MV-4-11 (cell line): ENCODE measurements at places on chromosomes 6 and 20.
A peak's percentile ranks its signal among the peaks of the same experiment; 100 is the strongest.

GRCh38 chr20:21237956-21238799 is 65.0 kb upstream of the XRN2 start:
- no peak for DNase-seq

GRCh38 chr6:34922177-34922663 is 33.2 kb downstream of the ANKS1A start:
- no peak for DNase-seq

GRCh38 chr20:18056174-18057100 is 1.3 kb downstream of the OVOL2 start:
- no peak for DNase-seq

GRCh38 chr20:22958390-22958789 is 76.7 kb upstream of the SSTR4 start:
- no peak for DNase-seq

DNA sequence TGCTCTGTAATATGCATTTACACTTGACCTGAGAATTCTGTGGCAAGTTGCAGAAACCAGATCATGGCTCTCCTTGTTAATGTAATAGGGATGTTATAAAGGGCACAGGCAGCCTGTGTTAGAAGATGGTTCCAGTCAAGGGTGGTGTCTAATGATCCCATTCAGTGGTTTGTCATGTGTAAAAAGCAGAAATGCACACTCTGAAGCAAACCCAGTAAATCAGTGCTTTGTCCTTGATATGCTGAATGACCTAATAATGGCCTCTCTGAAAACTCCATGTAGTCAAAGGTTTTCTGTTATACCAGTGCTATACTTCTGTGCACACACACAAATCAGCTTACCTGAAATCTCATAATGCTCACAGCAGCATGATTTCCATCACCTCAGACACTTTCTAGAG is 66.2 kb downstream of the SOBP start:
- no peak for DNase-seq

DNA sequence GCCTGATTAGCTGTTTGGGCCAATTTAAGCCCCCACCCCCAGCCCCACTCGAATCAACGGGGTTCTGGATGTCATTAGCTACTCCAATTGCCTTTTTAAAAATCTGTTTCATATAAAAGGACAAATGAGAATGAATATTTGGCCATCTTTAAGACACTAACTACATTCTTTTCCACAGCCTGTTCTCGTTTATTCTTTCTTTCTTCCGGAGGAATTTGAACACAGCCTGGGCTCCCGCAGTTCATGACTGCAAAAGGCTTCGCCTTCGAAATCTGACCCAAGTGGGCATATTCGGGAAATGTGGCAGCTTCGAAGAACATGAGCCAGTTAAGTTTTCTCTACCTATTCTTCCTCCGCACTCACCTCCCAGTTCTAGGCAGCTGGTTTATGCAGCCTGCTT is 49.4 kb upstream of the NFATC2 start:
- no peak for DNase-seq

- DNase-seq, result peak; percentile 68
Observed at GRCh38 chr6:81753711-81754577, 1.5 kb upstream of the TENT5A start.
